Renal cortex interstitium (tissue), 15 donors: ENCODE measurements at places on chromosomes 2 and 18. TPM values are rescaled to one million over a fixed set of nuclear protein-coding genes. Genes with fewer than 3 reads are reported as not detected.

TANC1 gene
- 52.9 TPM for polyA plus RNA-seq

ADAM17 gene
- 42.1 TPM for polyA plus RNA-seq

DNA sequence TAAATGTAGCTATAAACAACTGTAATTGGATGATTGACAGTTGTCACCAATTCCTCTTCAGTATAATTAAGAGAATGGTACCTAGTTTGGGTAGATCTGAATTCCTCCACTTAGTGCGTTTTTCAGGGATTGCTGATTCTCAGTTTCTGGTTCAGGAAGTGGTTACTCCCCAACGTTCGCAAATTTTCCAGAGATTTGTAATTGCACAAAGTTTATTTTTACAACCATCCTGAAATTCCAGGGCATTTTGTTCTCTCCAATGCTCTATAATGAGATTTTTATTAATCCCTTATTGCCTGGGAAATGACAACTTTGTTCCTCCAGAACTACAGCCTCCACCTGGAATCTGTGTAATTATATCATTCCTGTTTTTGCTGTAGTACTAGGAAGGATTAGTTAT lies 710.6 kb upstream of the ZEB2 start:
- DNase-seq: no peak

GRCh38 chr18:58247363-58247834 lies 203.4 kb downstream of the NEDD4L start:
- no peak for DNase-seq
